Stimulated activated CD8-positive, alpha-beta memory T cell treated with anti-CD3 and anti-CD28 coated beads, Interleukin-2, amount 100 ng/mL, for 1 hour (primary cell): ENCODE measurements at places on chromosomes 4 and X.

GRCh38 chr4:111761531-111761930 is 383.7 kb upstream of the FAM241A start:
- DNase-seq = no peak

DNA sequence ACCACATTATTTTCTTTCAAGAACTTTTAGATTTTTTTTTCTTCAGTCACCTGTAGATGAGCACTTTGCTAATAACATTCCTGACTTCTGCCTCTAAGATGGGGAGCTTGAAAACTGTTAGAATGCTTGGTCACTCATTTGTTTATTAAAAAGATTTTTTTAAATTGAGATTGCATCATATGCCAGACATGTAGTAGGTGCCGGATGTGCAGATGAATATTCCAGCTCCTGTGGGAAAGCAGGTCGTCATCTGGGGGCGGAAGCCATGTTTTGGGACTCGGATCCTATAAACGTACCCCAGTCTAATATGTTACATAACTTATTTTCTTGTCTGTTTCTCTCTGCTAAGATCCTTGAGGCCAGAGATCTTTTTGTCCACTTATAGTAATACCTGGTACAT is 236.8 kb downstream of the ARHGAP10 start:
- no peak for DNase-seq

- no peak for DNase-seq
Observed at GRCh38 chrX:36314303-36314702, 394.8 kb downstream of the CFAP47 start.

- DNase-seq = no peak
Observed at GRCh38 chr4:138104284-138104680, 137.9 kb downstream of the SLC7A11 start.
